Neuronal stem cell (in vitro differentiated cells): ENCODE measurements at places on chromosomes 6 and 20.

GRCh38 chr6:161066511-161066910 lies 74.9 kb downstream of the MAP3K4 start:
- no peak for DNase-seq

DNA sequence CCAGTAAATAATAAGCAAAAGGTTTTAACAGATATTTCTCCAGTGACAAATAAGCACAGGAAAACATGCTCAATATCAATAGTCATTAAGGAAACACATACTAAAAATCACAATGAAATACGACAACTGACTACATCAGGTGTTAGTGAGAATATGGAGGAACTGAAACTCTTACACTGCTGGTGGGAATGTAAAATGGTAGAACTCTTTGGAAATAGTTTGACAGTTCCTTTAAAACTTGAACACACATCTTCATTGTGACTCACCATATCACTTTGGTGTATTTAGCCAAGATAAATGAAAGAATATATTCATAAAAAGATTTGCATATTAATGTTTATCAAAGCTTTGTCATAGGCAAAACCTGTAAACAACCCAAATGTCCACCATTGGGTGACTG lies 11.3 kb upstream of the MAP3K5 start:
- no peak for DNase-seq

DNA sequence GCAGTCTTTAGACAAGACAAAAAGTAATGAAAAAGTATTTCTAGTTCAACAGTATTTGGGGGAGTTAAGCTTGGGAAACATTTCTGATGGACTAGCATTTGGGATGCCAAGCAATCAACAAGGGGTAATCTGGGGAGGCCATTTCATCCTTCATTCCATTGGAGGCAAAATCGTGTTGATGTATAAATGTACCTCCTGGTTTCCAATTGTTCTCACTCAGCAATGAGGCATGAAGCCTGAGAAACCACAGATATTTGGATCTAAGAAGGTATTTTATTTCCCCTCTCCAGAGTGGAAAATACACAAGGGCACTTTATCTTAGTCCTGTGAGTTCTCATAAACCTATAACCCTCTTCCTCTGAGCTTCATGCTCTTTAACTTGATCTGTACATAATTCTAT lies 68.2 kb downstream of the TBX18 start:
- DNase-seq, result no peak

GRCh38 chr6:96620851-96621250 lies 57.9 kb downstream of the FHL5 start:
- no peak for DNase-seq

- no peak for DNase-seq
Measured at GRCh38 chr6:158620963-158621693, 23.4 kb downstream of the DYNLT1 start.

- no peak for DNase-seq
Measured at GRCh38 chr6:154485815-154486214, 24.7 kb downstream of the CNKSR3 start.

DNA sequence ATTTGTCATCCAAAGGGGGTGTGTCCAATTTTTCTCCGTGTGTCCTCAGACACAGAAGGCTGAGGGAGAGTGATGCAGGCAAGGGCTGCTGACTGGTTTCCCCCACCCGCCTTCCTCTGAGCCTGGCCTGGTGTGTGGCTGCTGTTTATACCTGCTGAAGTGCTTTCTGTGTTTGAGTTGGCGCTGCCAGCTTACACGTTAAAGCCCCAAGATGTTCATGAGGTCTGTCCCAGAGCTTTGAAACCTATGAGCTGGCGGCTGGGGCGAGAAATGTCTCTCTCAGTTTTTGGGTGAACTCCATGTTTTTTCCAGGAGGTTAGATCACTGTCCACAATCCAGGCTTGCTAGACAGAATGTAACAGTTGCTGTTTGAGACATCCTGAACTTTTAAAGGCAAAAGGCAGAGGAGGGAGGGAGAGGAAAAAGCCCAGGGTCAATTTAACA lies 69.0 kb upstream of the CCN2 start:
- no peak for DNase-seq

GRCh38 chr6:20952699-20953474 lies 418.6 kb downstream of the CDKAL1 start:
- no peak for DNase-seq

DNA sequence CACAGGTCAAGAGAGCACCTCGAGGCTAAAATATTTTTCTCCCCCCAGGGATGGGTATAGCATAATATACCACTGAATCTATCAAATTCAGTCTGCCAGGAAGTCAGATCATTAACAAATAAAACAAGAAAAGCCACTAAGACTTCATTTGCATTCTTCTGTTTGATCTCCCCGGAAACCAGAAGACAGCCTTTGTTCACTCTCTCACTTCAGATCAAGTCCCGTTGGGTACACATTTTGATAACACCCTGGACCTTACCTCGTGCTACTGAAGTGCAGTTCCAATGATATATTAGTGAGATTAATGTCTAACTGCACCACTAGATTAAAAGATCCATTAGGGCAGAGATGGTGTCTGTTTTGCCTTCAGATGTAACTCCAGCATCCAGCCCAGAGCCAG lies 157.7 kb upstream of the B3GAT2 start:
- DNase-seq, result no peak
